ENCODE measurements at places on chromosomes 16 and 17.

DNA sequence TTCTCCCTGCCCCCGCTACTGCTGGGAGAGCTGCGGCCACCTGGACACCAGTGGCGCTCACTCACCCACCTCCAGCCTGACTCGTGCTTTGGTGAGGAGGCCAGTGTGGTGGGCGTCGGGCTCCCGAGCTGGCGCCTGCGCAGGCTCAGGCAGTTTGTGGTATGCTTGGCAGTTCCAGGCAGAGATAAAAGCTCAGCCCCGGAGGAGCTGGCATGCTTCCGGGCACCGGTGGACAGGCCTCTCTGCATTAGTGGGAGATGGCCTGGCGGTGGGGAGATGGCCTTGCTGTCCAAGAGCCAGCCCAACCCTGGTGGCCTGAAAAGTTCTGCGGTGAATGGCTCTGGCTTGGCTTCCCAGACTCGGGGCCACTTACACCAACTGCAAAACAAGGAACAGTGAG lies 4.1 kb downstream of the ADGRG1 start:
- no peak for DNase-seq

DNA sequence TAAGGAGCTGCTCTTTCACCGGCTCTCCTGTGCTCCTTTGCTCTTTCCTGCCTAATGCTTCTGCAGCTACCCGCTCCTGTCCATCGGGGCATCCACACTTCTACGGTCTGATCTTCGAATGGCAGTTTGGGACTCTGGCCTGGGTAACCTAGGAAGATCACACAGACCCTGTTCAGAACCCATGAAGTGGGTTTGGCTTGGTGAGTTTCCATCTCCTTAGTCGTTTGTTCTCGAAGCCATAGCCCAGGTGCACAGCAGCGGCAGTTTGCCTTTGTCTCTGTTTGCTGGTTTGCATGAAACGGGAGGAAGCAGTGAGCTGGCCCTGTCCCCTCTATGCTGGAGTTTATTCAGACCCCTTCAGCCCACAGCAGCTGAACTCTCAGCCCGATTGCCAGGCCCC lies 29.0 kb downstream of the PSMD7 start:
- DNase-seq: no peak

DNA sequence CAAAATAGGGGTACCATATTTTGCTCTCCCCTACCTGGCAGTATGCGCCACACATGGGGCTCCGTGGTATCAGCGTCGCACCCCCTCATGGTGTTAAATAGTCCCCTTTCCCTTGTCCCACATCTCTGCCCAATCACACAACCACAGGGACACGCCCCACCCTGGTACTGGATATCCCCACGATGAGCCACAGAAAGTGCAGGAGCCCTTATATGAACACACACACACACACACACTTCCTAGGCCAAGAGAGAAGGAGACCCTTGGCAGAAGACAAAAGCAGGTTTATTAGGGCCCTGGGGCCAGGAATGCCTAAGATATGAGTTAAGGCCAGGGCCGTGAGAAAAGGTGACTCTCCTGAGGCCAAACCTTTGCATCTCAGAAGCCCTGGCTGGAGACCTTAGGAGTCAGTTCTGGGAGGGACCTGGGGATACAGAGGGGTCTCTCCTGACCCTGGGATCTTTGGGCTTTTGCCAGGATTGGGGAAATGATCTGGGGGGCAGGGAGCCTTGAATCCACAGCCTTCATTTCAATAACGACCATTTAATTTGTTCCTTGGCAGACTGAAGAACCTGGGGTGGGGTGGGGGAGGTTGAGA lies 11.6 kb downstream of the COPZ2 start:
- DNase-seq: no peak

GRCh38 chr17:55444471-55445441 lies 23.1 kb upstream of the MMD start:
- DNase-seq: no peak

GRCh38 chr16:14509055-14509454 lies 121.0 kb downstream of the PARN start:
- DNase-seq: no peak

- no peak for DNase-seq
Observed at GRCh38 chr16:104928-105327, 26.9 kb downstream of the MPG start.

DNA sequence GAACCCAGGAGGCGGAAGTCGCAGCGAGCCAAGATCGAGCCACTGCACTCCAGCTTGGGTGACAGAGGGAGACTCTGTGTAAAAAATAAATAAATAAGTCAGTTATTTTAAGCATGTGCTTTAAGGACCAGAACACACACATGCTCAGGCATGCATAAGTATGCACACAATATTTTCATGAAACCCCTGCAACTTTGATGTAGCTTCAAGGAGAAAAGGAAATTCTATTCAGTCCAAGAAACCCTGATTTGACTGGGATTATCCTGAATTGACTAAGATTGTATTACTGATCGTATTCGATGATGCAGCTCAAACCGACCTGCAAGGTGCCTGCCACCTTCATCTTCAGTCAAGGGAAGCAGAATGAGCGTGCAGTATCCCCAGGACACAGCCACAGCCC lies 841 bp downstream of the TEKT5 start:
- no peak for DNase-seq

DNA sequence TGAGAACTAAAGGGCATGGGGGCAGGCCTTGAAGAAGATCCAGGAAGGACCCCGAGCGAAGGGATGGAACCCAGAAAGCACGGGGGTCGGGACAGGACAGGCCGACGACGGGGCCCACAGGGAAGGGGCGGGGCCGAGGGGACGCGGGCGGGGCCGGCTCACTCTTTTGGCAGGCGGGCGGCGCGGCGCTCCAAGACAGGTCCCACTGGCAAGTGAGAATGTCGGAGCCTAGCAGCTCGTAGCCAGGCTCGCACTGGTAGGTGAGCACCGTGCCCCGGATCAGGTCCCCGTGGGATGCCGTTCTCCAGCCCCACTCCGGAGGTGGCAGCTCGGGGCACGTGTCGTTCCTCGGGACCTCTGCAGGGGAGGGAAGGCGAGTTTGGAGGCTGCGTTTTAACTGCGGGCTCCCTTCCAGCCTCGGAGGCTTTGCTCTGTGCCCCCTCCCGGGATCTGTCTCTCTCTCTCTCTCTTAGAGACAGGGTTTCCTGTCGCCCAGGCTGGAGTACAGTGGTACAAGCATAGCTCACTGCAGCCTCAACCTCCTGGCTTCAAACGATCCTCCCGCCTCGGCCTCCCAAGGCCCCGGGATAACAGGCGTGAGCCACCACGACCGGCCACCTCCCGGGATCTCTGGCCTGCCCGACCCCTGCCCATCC lies 13.7 kb upstream of the CDIPT start:
- peak; percentile 24 for DNase-seq
